ENCODE measurements at places on chromosomes 11 and 22. TPM values are rescaled to one million over a fixed set of nuclear protein-coding genes. Genes with fewer than 3 reads are reported as not detected.

The SYT9 gene
- total RNA-seq = 0.14 TPM

The RTN4R gene
- 9.8 TPM for total RNA-seq

The LRRC4C gene
- total RNA-seq = 2.2 TPM

The SLC22A25 gene
- total RNA-seq = not detected

The CD3D gene
- total RNA-seq = 8.5 TPM

The DDI1 gene
- not detected for total RNA-seq

The SAA1 gene
- total RNA-seq = 13.3 TPM

The KRTAP5-2 gene
- not detected for total RNA-seq

The MAPK11 gene
- total RNA-seq = 26.1 TPM

The MMP13 gene
- not detected for total RNA-seq

The MSANTD4 gene
- 15.4 TPM for total RNA-seq

The C11orf16 gene
- not detected for total RNA-seq

The FLRT1 gene
- not detected for total RNA-seq

The FGF19 gene
- not detected for total RNA-seq

The ALKBH8 gene
- total RNA-seq = 8.0 TPM

The ELMOD1 gene
- 2.8 TPM for total RNA-seq

The ZNF215 gene
- total RNA-seq = 2.4 TPM

The FAM111B gene
- 0.87 TPM for total RNA-seq

The CCDC90B gene
- 23.4 TPM for total RNA-seq

The PRRG4 gene
- total RNA-seq = 12.6 TPM

The ENTHD1 gene
- total RNA-seq = not detected

The FXYD2 gene
- total RNA-seq = 3.6 TPM

The DDX6 gene
- total RNA-seq = 115 TPM

The CFAP300 gene
- 2.3 TPM for total RNA-seq

The MS4A13 gene
- not detected for total RNA-seq

The OPCML gene
- not detected for total RNA-seq

The ARHGAP32 gene
- total RNA-seq = 25.7 TPM

The APOA4 gene
- not detected for total RNA-seq

The TREH gene
- total RNA-seq = 0.46 TPM

The OR8H3 gene
- not detected for total RNA-seq

The FAM83F gene
- total RNA-seq = 0.35 TPM

The RIBC2 gene
- not detected for total RNA-seq

The TRIM34 gene
- total RNA-seq = 10.4 TPM

The CNIH2 gene
- total RNA-seq = 1.6 TPM

The HSPB2 gene
- 9.2 TPM for total RNA-seq

The CECR2 gene
- 7.2 TPM for total RNA-seq

The CDCA5 gene
- total RNA-seq = 1.7 TPM

The TNNI2 gene
- total RNA-seq = 6.9 TPM

The GGTLC2 gene
- total RNA-seq = 6.5 TPM
